Stimulated activated CD4-positive, alpha-beta T cell treated with anti-CD3 and anti-CD28 coated beads, Interleukin-12 subunit alpha, Interleukin-12 subunit beta, amount 100 ng/mL, for 48 hours (primary cell): ENCODE measurements at places on chromosomes 5 and 9.

DNA sequence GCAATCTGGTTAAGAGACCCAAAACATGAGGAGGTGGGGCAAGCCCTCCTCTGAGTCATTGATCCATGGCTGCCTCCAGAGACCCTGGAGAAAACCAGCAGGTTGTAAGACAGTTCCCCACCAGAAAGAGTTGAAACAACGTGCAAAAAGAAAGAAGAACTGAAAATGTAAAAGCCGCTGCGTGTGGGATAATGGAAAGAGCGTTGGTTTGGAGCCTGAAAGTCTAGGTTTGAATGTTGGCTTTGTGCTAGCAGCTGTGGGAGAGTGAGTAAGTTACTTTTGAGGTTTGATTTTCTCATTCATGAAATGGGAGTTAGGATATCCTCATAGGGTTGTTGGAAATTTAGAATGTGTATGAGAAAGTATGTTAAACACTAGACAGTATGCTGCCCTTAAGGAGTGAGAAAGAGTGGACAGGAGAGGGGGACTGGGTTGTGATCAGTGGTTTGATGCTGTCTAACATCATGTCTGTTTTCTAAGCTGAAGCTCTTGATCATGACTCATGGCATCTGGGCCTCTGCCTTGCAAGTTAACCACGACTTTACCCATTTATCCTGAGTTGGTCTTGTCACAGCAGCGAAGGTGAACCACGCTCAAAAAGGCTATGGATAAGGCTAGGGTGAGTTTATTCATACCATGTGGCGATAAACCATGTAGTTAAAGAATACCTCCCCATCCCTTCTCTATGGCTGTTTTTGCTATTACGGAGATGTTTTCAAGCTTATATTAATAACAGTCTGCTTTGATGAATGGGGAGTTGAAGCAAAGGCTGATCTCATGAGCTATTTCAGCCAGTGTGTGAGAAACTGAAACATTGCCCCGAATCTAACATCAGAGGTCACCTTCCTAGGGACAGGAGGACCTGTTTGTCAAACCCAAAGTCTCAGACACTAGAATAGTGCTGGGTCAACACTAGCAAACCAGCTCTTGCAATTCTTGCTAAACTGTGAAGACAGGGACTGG lies 41.3 kb downstream of the ZNF366 start:
- DNase-seq: no peak

- DNase-seq: no peak
These were observed 29.7 kb downstream of the LARP1 start for GRCh38 chr5:154784856-154785255.

DNA sequence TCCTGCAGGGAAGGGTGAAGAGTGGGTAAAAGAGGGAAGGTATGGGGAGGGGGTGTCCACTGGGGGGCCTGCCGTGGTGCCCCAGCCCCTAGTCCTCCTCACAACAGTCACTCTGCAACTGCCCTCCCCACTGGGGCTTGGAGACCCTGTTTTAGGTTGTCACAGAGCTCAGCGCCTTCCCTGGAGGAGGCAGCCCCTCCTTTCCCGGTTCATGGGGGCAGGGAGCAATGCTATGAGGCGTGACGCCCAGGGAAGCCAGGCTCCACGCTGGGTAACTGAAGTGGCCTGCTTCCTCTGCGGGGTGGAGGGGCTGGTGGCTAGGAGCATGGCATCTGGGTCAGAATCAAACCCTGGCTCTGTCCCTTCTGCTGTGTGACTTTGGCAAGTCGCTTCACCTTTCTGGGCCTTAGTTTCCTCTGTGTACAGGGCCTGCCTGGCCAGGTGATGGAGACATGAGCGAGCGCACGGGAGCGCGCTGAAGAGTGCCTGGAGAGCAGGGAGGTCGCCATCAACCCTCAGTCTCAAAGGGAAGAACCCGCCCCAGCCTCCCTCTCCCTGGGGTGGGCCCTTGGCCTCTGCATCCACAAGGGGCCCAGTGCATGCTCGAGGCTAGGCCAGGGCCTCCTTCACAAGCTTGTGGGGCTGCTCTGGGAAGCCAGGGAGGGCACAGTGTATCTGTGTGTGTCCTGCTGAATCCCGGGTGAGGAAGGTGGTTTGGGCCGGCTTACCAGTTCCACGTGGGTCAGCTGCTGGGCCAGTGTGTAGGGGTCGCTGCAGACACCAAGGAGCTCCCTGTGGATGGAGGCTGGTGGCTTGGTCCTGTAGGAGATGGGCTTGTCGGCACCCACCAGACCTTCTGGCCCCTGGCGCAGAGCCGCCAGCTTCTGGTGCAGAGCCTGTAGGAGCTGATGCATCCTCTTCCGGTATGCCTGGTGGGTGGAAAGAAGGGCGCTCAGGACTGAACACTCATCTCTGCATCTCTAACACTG lies 56.4 kb upstream of the RNF130 start:
- DNase-seq: no peak

DNA sequence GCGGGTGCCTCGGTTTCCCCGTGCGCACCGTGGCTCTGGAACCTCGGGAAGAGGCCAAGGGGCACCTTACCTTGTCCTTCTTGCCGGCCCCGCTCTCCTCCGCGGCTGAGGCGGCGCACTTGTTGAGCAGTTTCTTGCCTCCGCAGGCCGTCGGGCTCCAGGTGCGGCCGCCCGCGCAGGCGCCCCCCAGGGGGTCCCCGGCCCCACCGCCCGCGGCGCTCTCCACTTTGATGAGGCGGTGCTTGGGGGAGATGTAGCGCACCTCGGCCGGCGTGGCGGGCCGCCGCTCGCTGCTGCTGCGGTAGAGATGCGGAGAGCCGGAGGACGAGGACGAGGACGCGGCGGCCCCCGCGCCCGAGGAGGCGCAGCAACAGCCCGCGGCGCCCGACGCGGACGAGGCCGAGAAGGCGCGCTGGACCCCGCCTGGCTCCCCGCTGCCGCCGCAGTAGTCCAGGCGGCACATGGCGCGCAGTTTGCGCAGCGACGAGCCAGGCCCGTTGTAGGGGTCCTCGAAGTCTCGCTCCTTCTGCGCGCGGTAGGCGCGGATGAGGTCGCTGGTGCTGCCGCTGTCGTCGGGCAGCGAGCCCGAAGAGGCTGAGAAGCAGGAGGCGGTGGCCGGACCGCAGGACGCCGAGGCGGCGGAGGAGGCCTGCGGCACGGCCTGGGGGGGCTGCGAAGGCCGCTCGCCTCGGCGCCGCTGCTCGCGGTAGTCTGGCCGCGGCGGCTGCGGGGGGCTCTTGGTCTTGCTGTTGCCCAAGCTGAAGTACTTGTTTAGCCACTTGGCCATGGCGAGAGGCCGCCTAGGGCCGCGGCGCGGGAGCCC lies 957 bp downstream of the SHB start:
- peak; percentile 7 for DNase-seq

DNA sequence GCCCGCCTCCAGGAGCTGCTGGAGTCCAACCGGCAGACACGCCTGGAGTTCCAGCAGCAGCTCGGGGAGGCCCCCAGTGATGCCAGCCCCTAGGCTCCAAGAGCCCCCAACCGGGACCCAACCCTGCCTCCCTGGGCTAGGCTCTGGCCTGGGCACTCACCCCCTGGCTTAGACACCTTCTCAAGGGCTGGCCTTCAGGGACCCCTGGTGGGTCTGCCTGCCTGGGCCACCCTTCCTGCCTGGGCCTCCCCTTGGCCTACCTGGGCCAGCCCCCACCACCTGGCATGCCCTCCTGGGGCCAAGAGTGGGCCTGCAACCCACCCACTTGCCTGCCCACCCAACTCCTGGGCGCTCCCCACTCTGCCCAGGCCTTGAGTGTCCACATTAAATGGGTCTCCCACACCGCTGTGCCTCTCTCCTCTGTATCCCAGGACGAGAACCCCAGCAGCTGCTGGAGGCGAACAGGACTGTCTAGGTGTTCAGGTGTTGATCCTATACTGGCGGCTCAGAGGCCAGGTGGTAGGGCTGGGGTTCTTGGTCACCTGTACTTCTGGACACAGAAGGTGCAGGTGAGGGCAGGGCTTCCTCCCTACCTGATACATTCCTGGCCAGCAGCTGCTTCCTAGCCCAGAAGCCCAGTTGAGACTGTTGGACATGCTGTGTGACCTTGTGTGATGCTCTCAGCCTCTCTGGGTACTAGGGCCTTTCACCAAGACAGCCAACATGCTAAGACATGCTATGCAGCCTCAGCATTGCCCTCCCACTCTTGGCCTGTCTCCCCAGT lies 3.6 kb downstream of the BBLN start:
- no peak for DNase-seq

DNA sequence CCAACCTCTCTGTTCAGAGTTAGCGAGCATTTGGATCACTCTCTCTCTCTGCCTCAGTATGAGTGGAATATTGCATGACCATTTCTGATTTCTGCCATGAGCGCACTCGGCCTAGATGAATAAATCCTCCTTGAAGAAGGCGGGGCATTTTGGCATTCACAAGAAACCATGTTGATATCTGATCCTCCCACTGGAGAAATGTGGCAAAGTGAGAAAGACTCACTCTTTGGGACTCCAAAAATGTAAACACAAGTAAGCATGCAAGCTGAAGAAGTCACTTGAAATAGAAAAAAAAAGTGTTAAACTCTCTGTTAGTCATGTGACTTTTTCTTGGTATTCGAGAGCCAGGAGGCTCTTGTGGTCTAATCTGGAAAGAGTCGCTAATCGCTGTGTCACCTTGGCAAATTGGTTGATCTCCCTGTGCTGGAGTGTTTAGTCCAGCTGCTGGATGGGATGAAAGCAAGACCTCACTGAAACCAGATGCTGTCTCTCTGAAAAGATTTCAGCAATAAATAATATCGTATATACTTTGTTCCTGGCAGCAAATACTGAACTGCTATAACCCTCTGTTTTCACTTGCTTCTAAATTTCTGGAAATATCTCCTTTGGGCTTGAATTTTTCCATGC lies 95.5 kb downstream of the GHR start:
- no peak for DNase-seq

DNA sequence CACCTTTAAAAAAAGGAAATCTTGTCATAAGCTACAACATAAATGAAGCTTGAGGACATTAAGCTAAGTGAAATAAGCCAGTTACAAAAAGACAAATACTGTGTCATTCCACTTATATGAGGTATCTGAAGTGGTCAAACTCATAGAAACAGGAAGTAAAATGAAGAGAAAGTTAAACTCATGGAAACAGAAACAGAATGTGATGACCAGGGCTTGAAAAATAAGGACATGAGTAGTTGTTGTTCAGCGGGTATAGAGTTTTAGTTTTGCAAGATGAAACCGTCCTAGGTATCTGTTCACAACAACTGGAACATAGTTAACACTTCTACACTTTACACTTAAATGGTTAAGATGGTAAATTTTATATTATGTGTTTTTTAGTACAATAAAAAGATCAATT lies 47.8 kb upstream of the SLC1A3 start:
- DNase-seq: no peak

DNA sequence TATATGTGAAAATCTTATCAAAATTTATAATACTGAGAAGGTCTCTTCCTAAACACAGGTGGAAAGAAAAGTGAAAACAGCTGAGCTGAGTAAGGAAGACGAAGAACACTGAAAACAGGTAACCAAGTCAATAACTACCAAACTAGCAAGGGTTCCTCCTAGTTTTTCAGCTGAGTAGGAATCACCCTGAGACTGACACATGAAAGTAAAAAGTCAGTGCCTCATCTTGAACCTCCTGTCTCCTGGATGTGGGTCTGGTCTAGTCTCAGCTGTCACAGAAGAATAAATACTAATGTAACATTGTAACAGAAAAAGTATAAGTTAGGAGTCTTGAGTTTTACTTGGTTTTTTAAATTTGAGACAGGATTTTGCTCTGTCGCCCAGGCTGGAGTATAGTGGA lies 121.0 kb downstream of the MEF2C start:
- no peak for DNase-seq
